NCI-H1105 (cell line): ENCODE measurements at places on chromosomes 1 and 21.

- no peak for DNase-seq
Observed at GRCh38 chr1:81287411-81288080, 513.2 kb upstream of the ADGRL2 start.

GRCh38 chr21:42279341-42279871 lies 35.8 kb downstream of the TFF3 start:
- no peak for DNase-seq

DNA sequence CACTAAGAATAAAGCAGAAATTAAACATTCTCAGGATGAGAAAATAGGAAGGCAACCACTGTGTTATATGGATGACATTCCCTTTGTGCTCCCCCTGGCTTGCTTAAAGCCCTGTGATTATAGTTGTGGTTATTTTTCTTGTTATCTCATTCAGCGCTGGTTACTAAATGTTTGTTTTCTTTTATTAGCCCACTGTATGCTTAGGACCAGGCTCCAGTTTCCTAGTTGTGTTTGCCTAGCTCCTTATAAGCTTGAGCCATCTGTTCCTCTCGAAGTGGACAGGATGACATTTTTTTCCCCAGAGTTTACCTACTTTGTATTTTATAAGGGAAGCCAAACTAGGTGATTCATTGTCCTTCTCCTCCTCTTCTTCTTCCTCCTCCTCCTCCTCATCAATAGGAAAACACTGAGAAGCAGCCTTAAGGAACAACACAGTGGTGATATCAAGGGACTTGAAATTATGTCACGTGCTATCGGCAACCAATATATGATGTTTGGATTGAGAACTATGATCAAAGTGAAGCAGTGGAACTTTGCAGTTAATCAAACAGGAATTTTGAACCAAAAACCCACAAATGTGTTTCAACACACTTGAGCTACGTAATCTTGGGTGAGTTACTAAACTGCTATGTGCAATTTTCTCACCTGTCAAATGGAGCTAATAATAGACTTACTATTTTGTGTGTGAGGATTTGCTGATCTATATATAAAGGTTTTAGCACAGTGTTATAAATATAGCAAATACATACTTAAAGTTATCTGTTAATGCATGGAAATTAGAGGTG lies 35.1 kb upstream of the RGS7 start:
- no peak for DNase-seq

DNA sequence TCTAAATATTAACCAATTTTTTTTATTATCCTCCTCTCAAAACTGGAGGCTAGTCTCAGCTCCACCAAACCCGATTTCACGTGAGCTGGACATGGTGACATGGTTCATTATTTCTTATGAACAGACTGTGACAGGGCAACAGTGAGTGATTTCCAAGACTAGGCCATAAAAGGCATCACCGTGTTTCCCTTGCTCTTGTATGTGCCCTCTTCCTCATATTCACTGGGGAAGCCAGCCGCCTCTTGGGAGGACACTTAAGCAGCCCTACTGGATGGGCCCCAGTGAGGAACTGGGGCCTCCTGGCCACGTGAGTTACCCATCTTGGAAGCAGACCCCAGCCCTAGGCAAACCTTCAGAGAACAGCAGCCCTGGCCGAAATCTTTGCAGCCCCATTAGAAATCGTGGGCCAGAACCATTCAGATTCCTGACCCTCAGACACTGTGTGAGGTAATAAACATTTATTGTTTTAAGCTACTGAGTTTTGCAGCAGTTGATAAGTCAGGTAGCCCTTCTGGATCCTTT lies 105.0 kb downstream of the GALNT2 start:
- no peak for DNase-seq

- DNase-seq = no peak
Observed at GRCh38 chr1:244653439-244654107, 647 bp downstream of the DESI2 start.
